ENCODE measurements at places on chromosomes 1 and 21. TPM values are rescaled to one million over a fixed set of nuclear protein-coding genes. Genes with fewer than 3 reads are reported as not detected.

RGS7 gene
- total RNA-seq: 2.5 TPM

VPS13D gene
- 43.4 TPM for total RNA-seq

NBPF19 gene
- 13.7 TPM for total RNA-seq

DFFA gene
- total RNA-seq: 41.6 TPM

CD1B gene
- not detected for total RNA-seq

WNT2B gene
- total RNA-seq: 2.7 TPM

SAMD13 gene
- 6.0 TPM for total RNA-seq

HHAT gene
- 9.0 TPM for total RNA-seq

LRRC53 gene
- not detected for total RNA-seq

- no peak for DNase-seq
- H3K4me1 ChIP-seq: peaks cover 8% of the 10 kb centered on the region
- no peaks in the 10 kb centered on the region for H3K36me3 ChIP-seq
- peaks cover 7% of the 10 kb centered on the region for H3K27me3 ChIP-seq
- no peak overlapping the region for H3K4me3 ChIP-seq
These were observed 661.5 kb downstream of the PLA2G4A start for GRCh38 chr1:187490266-187490665.

- DNase-seq: no peak
- no peak overlapping the region for H3K27ac ChIP-seq
- peaks cover 3% of the 10 kb centered on the region for H3K27me3 ChIP-seq
- H3K36me3 ChIP-seq: no peaks in the 10 kb centered on the region
- H3K4me1 ChIP-seq: no peaks in the 10 kb centered on the region
These were observed 34.3 kb upstream of the CREG1 start for GRCh38 chr1:167587872-167588271.

DNA sequence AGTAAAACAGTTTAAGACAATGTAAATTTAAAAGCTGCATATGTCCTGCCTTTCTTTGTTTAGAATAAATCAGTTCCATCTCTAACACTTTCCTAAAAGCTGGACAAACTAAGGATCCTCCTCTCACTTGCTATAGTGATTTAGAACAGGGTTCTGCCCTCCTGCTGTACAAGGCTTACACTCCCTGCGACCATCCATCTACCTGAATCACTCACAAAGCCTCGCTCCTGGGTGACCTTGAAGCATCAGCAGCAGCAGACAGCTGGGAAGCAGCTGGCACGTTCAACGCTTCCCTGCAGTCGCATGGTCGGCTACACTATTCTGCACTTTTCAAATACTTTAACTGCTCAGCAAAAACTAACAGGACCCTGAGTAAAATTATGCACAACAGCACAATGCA, 128.0 kb downstream of the NTPCR start:
- H3K4me3 ChIP-seq: no peak overlapping the region
- H3K27me3 ChIP-seq: no peaks in the 10 kb centered on the region
- peaks cover 3% of the 10 kb centered on the region for H3K36me3 ChIP-seq
- no peak for DNase-seq

DNA sequence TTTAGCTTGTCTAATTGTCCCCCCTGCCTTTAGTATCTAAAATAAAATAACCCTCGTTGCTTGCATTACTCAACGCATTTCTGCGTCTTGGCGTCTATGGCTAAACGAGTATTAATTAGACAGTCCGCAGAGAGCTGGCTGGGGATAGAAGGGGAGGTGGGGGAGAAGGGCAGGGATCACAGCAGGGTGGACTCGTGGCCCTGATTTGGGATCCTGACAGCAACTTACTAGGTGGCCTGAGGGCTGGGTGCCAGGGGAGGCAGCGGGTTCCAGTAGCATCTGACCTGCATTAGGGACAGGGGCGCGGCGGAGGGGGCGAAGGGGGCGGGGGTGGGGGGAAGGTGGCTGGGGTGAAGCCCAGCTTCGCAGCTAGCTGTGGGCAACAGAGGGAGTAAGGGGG, 1.1 kb upstream of the BACE2 start:
- H3K4me3 ChIP-seq: peak overlapping the region; percentile 71
- peak overlapping the region; percentile 29 for H3K27ac ChIP-seq
- no peaks in the 10 kb centered on the region for H3K36me3 ChIP-seq
- H3K4me1 ChIP-seq: peaks cover 4% of the 10 kb centered on the region
- no peak for DNase-seq

DNA sequence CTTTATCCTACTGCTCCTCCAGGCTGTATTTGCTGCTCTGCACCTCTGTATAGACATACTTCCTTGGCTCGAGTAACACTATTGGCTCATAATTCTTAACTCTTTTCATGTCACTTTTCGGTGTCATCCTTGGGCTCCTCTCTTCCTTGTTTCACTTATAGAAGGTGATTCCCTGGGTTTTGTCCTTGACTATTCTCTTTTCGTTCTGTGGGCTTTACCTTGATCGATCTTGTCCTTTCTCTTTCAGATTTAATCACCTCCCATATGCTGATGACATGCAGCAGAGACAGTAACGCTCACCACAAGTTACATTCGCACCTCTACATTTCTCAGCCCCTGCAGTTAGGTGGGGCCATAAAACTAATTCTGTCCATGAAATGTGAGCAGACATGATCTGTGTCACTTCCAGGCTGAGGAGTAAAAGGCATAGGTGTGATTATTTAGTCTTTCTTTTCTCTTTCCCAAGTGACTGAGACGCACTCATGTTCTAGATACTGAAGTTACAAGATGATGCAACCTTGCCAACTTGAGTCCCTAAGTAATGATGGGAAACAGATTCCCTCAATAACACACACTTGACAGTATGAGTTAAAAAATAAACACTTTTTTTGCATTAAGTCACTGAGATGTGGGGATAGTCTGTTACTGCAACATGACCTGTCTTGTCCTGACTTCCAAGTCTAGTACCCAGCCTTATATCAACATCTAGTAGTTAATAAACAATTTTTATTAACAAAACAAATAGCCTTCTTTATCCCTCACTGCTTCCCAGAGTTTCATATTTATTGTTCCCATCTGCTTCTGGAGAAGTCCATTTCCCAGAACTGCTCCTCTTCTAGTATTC, 49.9 kb upstream of the HAO2 start:
- H3K36me3 ChIP-seq: no peaks in the 10 kb centered on the region
- H3K4me3 ChIP-seq: no peak overlapping the region
- no peak for DNase-seq
- no peaks in the 10 kb centered on the region for H3K27me3 ChIP-seq
- no peak overlapping the region for H3K27ac ChIP-seq

DNA sequence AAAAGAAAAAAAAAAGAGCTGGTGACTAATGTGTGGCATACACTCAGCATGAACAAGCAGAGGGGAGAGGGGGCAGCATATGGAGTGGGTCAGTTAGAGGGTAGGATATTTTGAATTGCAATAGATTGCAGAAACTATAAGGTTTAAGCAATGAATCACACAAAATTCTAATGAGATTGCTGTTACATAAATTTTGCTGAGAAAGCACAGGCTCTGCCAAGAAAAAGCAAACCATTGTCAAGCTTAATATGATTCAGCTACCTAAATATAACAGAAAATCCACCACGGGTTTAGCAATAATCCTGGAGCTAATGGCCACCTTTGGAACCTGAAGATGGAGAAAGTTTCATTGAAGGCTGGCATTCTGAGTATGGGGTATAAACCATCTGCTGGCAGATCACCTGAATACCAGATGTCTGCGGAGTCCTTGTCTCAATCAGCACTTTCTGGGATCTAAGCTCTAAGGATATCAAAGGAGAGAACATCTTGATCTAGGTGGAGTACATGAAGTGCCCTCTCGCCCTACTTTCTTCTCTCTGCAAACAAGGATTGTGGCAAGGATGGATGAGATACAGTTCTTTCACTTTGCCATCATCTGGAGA, 30.3 kb upstream of the ANGPTL7 start:
- H3K4me3 ChIP-seq: no peak overlapping the region
- H3K27ac ChIP-seq: no peak overlapping the region
- H3K27me3 ChIP-seq: no peaks in the 10 kb centered on the region
- H3K4me1 ChIP-seq: peaks cover 13% of the 10 kb centered on the region

- H3K4me1 ChIP-seq: peaks cover 22% of the 10 kb centered on the region
- no peaks in the 10 kb centered on the region for H3K27me3 ChIP-seq
- H3K4me3 ChIP-seq: no peak overlapping the region
- DNase-seq: no peak
- peaks cover 25% of the 10 kb centered on the region for H3K36me3 ChIP-seq
These were observed 9.5 kb downstream of the DENND2D start for GRCh38 chr1:111190931-111191451.

- H3K4me3 ChIP-seq: peak overlapping the region; percentile 97
- peaks cover 2% of the 10 kb centered on the region for H3K27me3 ChIP-seq
These were observed 708 bp downstream of the PRDM2 start for GRCh38 chr1:13700521-13701270.

DNA sequence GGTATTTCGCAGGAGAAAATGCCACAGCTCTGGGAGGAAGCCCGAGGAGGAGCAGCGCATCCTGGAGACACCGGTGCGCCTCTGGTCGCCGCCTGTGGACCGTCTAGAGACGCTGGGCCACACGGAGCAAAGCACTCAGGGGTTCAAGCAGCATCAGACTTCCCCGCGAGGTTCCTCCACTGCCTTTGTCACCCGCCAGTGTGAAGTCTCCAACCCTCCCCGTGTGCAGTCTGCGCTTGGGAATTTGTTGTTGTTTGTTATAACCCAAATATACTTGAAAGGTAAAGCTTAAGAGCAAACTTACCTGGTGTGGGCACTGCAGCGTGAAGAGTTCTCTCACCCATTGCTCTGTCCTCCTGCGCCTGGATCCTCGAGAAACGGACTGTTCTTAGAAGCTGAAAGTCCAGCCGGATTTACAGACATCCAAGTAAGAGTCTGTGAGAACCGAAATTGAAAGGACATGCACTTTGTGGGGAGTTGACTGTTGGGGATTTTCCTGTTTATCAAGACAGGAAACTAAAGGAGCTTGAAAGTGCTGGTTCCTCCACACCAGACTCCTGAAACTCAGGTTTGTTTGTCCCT, at the start of gene GBP4:
TSS of gene GBP4 (minus strand) at position 452 of the 582 bp plus-strand sequence. CDS start at position 344, 108 bp downstream.
- peaks cover 15% of the 10 kb centered on the region for H3K4me1 ChIP-seq
- H3K36me3 ChIP-seq: no peaks in the 10 kb centered on the region
- H3K27ac ChIP-seq: no peak within 1 kb of the TSS
- H3K4me3 ChIP-seq: peak within 1 kb of the TSS; percentile 38

- H3K36me3 ChIP-seq: no peaks in the 10 kb centered on the region
- H3K27ac ChIP-seq: no peak overlapping the region
- H3K27me3 ChIP-seq: peaks cover 6% of the 10 kb centered on the region
- peaks cover 27% of the 10 kb centered on the region for H3K4me1 ChIP-seq
- DNase-seq: no peak
These were observed 68.2 kb upstream of the SELENON start for GRCh38 chr1:25731626-25732370.

DNA sequence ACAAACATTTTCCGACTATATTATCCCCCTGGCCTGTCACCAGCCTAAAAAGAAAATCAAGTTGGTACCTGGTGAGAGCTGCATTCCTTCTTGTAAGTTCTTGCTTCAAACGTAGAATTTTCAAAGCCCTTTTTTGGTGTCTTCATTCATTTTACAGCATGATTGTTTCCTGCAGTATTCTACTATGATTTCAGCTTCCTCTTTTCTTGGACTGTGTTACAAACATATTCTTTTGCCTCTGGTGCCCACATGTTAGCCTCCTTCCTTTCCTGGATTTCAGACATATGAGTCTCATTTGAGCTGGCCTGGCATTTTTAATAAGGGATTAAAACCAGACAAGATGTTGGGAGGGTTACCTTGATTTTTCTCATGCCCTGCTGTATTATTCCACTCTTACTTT, 142.5 kb downstream of the PIGK start:
- H3K27me3 ChIP-seq: no peaks in the 10 kb centered on the region
- H3K4me3 ChIP-seq: no peak overlapping the region
- DNase-seq: no peak
- no peaks in the 10 kb centered on the region for H3K4me1 ChIP-seq
- no peak overlapping the region for H3K27ac ChIP-seq
- no peaks in the 10 kb centered on the region for H3K36me3 ChIP-seq

DNA sequence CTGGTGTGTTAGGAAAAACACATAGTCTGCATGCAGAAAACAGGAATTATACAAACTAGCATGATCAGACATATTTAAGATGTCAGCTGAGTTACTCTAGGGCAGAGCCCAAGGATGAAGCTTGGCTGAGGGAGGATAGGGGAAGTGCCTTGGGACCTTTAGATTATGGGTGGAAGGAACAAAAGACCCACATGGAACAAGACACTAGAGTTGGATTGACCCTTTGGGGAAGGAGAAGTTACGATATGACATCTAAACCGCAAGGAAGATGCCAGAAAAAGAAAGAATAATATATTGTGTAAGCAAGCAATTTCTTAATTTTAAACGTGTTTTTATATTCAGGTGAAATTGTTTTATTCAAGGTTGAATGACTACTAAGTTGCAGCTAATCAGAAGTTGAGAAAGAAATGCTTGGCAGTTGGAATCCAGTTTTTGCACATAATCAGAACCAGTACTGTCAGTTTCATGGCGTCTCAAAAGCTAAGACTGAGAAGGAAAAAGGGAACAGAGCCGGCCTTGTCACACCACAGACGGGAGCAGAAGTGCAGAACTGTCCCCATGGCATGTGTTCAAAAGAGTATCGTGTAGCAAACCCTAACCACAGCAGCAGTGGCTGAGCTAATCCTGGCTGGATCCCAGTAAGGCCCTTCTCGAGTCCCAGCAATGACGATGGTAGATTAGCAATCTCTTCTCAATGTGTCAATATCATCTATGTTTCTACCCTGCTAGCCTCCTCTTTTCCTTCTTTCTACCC, 31.2 kb upstream of the IFNAR2 start:
- peaks cover 16% of the 10 kb centered on the region for H3K4me1 ChIP-seq
- no peak for DNase-seq
- no peaks in the 10 kb centered on the region for H3K36me3 ChIP-seq
- H3K27me3 ChIP-seq: peaks cover 33% of the 10 kb centered on the region

GRCh38 chr21:41397471-41397891, 28.6 kb upstream of the MX1 start:
- peaks cover 4% of the 10 kb centered on the region for H3K4me1 ChIP-seq
- peaks cover 3% of the 10 kb centered on the region for H3K27me3 ChIP-seq
- H3K27ac ChIP-seq: no peak overlapping the region
- no peak for DNase-seq
- H3K36me3 ChIP-seq: no peaks in the 10 kb centered on the region

DNA sequence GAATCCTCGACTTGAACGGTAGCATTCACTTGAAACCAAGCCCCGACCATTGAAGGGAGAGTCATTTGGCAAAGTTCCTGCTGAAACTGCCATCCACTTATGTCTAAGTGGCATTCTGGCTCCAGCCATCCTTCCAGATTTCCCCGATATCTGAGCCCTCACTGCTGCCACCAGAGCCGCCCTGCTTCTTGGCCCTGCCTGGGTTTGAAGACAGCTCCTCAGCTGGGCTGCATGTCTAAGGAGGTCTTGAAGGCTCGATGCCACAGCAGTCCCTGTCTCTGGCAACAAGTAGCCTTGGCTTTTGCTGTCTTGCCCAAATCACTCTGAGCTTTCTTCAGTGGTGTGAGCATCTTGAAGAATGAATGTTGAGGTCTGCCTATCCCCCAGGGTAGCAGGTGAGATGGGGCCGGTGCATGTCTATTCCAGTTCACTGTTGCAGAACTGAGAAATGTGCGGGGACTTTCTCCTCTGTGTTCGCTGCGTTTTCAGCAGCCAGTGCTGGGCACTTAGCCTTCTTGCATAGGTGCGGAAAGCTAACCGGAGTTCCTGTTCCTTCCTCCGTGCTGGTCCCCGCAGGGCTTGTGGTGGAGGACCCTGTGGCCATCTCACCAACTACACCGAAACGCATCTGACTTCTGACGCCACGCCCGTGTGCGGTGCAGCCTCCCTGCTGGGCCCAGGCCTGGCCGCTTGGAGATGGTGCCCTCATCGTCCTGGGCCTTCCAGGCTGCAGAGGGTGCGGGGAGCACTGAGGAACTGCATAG, 29.2 kb downstream of the MAN1C1 start:
- H3K4me1 ChIP-seq: peaks cover 12% of the 10 kb centered on the region
- DNase-seq: peak; percentile 59
- peaks cover 11% of the 10 kb centered on the region for H3K27me3 ChIP-seq
- peaks cover 6% of the 10 kb centered on the region for H3K36me3 ChIP-seq
- H3K27ac ChIP-seq: no peak overlapping the region
- H3K4me3 ChIP-seq: no peak overlapping the region
